Nucleus accumbens (tissue), 56 donors: ENCODE measurements at places on chromosomes 13 and 19.

GRCh38 chr13:47826471-47826870 is 174.6 kb downstream of the SUCLA2 start:
- no peak for DNase-seq

DNA sequence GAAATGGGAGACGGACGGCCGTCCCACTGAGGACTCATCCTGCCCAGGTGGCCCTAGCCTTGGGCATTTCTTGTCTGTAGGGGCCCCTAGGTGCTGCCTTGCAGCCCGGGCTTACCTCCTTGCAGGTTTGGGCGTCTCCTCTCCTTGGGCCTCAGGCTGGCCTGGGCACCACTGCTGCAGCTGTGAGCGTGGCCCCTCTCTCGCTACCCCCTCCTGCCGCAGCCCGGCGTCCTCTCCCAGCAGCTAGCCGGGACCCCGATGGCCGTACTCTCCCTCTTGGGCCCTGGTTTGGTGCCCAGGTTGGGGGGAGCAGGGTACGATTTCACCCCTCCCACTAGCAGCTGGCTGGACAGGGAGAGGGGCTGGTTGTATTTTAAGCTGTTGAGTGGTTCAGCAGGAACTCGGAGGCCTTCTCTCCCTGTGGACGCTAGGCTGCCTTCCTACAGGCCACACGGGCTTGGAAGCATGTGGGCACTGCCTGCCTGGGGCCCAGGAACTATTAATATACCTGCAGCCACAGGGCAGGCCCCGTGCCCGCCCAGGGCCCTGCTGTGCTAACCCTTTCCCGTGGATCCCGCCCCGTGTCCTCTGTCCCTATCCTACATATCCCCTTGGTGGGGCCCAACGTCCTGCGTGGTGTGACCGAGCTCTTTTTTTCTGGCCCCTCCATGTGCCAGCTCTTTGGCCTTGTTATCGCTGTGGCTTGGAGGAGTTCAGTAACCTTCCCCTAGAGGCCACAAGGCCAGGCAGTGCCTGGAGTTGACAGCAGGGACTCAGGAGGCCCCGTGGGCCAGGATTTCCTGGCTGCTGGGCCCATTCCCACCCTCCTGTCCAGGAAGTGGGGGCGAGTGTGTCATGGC is 11.7 kb downstream of the NDUFB7 start:
- DNase-seq = no peak

- no peak for DNase-seq
Observed at GRCh38 chr19:50790922-50791467, 780 bp downstream of the ACP4 start.

GRCh38 chr19:17718947-17719711 is at the start of gene MAP1S:
MAP1S (plus strand) TSS chr19:17719480; CDS start chr19:17719503, 23 bp downstream.
- DNase-seq = peak; percentile 16

- DNase-seq = no peak
Observed at GRCh38 chr19:40598918-40599307, 2.3 kb upstream of the LTBP4 start.

GRCh38 chr13:113506025-113506685 is 15.6 kb upstream of the DCUN1D2 start:
- peak; percentile 3 for DNase-seq

DNA sequence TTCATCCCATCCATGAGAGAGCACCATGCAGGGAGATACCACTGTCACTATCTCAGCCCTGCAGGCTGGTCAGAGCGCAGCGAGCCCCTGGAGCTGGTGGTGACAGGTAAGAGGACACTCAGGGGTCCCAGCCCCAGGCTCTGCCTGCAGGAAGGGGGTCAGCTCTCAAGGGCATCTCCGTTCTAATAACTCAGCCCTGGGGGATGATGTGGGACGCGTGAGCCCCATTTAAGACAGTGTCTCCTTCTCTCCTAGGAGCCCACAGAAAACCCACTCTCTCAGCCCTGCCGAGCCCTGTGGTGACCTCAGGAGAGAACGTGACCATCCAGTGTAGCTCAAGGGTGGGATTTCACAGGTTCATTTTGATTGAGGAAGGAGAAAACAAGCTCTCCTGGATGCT is 15.5 kb upstream of the KIR3DL3 start:
- no peak for DNase-seq
